Uterus (tissue), 4 donors: ENCODE measurements at places on chromosomes 4 and X. TPM values are rescaled to one million over a fixed set of nuclear protein-coding genes. Genes with fewer than 3 reads are reported as not detected.

DNA sequence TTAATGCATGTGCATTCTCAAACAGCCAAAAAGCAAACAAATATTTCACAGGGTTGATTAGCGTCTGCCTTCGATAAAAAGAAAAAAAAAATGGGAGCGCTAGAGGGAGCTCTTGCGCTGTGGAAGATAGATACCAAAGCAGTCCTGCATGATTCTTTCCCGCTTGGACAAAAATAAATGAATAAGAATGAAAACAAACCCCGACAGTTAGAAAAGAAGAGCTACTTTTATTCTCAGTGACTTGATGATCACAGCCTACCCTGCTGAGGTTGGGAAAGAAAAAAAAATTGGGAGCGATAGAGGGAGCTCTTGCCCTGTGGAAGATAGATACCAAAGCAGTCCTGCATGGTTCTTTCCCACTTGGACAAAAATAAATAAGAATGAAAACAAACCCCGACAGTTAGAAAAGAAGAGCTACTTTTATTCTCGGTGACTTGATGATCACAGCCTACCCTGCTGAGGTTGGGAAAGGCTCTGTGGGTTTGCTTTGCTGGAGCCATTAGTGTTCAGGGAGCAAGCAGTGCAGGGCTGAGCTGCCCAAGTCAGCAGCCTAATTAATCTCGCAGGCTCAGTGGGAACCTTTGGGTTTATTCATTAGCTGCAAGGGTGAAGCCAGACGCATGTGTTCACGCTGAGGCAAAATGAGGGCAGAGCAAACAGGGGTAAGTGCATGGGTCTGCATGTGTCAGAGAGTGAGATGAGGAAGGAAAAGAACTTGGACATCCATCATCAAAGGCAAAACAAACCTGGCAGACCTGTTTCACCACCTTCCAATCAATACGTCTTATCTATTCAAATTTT lies 249.3 kb upstream of the PRKX start:
- H3K27ac ChIP-seq: no peak overlapping the region
- H3K4me3 ChIP-seq: no peak overlapping the region
- H3K36me3 ChIP-seq: no peaks in the 10 kb centered on the region
- H3K27me3 ChIP-seq: no peaks in the 10 kb centered on the region
- no peak for DNase-seq

DNA sequence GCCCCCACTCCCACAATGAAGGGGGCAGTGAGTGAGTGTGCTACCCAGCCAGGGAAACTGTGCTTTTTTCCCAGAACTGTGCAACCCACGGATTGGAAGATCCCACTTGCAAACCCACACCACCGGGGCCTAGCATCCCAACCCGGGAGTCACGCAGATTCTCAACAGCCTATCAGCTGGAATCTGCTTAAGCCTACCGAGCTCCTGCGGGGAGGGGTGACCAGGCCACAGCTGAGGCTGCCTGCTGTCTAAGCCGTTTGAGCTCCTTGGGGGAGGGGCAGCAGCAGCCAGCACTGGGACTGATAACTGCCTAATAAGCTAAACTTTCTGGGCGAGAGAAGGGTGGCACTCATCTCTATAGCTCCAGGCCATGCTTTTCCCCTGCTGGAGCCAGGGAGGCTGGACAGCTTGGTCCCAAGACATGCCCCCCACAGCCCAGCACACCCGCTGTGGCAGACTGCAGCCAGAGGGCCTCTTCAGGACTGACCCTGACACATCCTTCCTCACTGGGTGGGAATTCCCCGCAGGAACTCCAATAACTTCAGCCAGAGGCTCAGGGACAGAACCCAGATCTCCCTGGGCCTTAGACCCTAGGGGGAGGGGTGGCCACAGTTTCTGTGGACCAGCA lies 161.3 kb upstream of the MAGEB18 start:
- H3K4me1 ChIP-seq: no peaks in the 10 kb centered on the region
- no peak for DNase-seq
- H3K27me3 ChIP-seq: no peaks in the 10 kb centered on the region
- H3K27ac ChIP-seq: no peak overlapping the region
- H3K36me3 ChIP-seq: no peaks in the 10 kb centered on the region

GRCh38 chrX:106401965-106402559 lies 209.7 kb upstream of the RADX start:
- H3K27ac ChIP-seq: no peak overlapping the region
- no peak for DNase-seq
- no peaks in the 10 kb centered on the region for H3K36me3 ChIP-seq
- H3K4me3 ChIP-seq: no peak overlapping the region
- H3K27me3 ChIP-seq: no peaks in the 10 kb centered on the region
- H3K4me1 ChIP-seq: no peaks in the 10 kb centered on the region

DNA sequence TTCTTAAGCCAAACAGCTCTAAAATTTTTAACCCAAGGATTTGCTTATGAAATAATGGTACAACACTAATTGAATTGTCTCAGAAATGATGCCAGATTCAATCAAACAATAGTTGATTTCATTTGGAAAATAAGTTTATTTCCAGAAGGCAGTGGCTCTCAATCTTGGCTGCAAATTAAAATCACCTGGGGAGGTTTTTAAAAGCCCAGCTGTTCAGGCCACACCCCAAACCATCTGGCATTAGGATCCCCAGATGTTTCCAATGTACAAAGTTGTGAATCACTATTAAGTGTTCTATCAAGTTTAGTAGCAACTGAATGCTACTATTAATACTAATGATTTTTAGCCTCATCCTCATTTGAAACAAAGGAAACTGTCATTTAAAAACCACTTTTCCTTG lies 22.2 kb downstream of the TMEM184C start:
- no peaks in the 10 kb centered on the region for H3K4me1 ChIP-seq
- H3K4me3 ChIP-seq: no peak overlapping the region
- DNase-seq: no peak
- H3K27ac ChIP-seq: no peak overlapping the region
- no peaks in the 10 kb centered on the region for H3K36me3 ChIP-seq
- H3K27me3 ChIP-seq: no peaks in the 10 kb centered on the region

- no peak overlapping the region for H3K27ac ChIP-seq
- no peak for DNase-seq
- H3K4me3 ChIP-seq: no peak overlapping the region
- peaks cover 10% of the 10 kb centered on the region for H3K27me3 ChIP-seq
- H3K4me1 ChIP-seq: no peaks in the 10 kb centered on the region
Observed at GRCh38 chr4:133161570-133162295, 12.6 kb downstream of the PCDH10 start.

DNA sequence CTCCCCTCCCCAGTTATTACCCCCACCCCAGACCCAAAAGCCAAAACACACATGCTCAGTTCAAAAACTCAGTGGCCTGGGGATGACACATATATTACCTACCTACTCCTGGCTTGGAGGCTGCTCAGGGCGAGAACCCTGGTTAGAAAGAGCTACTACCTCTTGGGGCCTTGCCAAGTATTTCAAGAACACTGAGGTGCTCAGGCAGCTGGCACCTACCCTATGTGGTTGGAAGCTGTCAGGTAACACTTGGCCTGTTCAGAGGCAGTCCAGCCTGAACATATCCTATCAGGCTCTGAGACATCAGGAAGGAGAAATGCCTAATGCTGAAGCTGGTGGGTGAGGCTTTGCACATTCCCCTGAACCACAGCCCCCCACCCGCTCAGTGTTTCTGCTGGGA lies 4.9 kb downstream of the BCAP31 start:
- DNase-seq: no peak
- H3K27ac ChIP-seq: no peak overlapping the region
- no peaks in the 10 kb centered on the region for H3K27me3 ChIP-seq
- H3K36me3 ChIP-seq: no peaks in the 10 kb centered on the region
- H3K4me3 ChIP-seq: no peak overlapping the region
- H3K4me1 ChIP-seq: no peaks in the 10 kb centered on the region

DNA sequence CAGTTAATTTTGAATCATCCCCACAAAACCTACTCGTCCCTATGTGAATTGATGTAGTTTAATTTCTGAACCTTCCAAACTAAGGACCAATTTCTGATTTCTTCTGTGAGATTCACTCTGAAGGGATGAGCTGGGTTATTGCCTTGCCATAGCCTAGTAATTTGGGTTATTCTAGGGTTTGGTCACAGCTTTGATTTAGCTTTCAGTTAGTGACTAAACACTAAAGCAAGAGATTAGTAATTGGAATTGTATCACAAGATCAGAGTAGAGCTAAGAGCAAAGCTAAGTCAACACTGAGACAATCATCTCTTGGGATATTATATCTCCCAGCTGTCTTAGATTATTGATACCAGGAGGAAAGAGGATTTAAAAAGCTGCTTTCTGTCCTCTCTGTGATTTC lies 588.0 kb downstream of the CCSER1 start:
- H3K27ac ChIP-seq: no peak overlapping the region
- H3K36me3 ChIP-seq: no peaks in the 10 kb centered on the region
- H3K27me3 ChIP-seq: no peaks in the 10 kb centered on the region

DNA sequence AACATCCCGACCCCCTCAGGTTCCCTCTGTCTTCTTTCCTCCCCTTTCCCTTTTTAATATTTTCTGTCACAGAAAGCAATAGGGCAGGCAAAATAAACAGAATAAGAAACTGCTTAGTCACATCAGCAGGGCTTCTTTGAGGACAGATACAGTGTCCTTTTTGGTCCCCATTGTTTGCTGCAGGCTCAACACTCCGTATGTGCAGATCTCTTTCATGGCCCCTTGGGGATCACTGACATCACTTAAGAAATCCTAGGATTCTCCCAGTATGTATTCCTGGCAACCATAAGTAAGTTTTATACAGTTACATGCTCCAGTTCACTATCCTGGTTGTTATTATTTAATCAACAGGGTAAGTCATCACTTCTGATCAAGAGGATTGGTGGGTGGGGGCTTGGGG lies 448.0 kb downstream of the NKX6-1 start:
- no peaks in the 10 kb centered on the region for H3K27me3 ChIP-seq
- no peak overlapping the region for H3K27ac ChIP-seq
- no peak overlapping the region for H3K4me3 ChIP-seq
- no peak for DNase-seq
- no peaks in the 10 kb centered on the region for H3K4me1 ChIP-seq
- no peaks in the 10 kb centered on the region for H3K36me3 ChIP-seq

Gene ETDA
- not detected for total RNA-seq

- DNase-seq: no peak
- no peaks in the 10 kb centered on the region for H3K27me3 ChIP-seq
- no peak overlapping the region for H3K27ac ChIP-seq
- no peaks in the 10 kb centered on the region for H3K4me1 ChIP-seq
- H3K36me3 ChIP-seq: no peaks in the 10 kb centered on the region
Observed at GRCh38 chrX:19291086-19291485, 52.6 kb upstream of the PDHA1 start.

DNA sequence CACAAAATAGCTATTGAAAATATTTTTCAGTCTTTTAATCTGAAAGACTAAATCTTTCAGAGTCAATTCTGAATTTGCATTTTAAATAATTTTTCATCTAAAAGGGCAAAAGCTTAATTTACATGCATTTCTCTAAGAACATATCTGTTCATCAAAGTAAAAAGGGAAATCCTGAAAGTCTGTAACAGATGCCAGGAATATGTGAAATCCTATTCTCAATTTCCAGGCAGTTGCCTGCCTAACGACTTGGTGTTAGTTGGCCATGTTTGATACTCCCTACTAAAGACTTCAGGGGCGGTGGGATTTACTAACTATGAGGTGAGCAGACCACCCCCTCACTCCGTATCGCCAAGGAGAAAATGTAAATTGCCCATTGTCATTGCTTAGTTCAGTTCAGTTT lies 136.8 kb downstream of the KIT start:
- H3K27ac ChIP-seq: no peak overlapping the region
- no peaks in the 10 kb centered on the region for H3K4me1 ChIP-seq
- no peaks in the 10 kb centered on the region for H3K27me3 ChIP-seq
- H3K36me3 ChIP-seq: no peaks in the 10 kb centered on the region

- H3K36me3 ChIP-seq: no peaks in the 10 kb centered on the region
- H3K27ac ChIP-seq: no peak overlapping the region
- no peaks in the 10 kb centered on the region for H3K4me1 ChIP-seq
- no peaks in the 10 kb centered on the region for H3K27me3 ChIP-seq
Observed at GRCh38 chrX:23436875-23437274, 102.2 kb downstream of the PTCHD1 start.

Gene PPP2R2C
- total RNA-seq: 2.9 TPM

Gene ASB11
- total RNA-seq: 0.30 TPM

Gene PRRG3
- 9.6 TPM for total RNA-seq

Gene ADAM29
- total RNA-seq: not detected

DNA sequence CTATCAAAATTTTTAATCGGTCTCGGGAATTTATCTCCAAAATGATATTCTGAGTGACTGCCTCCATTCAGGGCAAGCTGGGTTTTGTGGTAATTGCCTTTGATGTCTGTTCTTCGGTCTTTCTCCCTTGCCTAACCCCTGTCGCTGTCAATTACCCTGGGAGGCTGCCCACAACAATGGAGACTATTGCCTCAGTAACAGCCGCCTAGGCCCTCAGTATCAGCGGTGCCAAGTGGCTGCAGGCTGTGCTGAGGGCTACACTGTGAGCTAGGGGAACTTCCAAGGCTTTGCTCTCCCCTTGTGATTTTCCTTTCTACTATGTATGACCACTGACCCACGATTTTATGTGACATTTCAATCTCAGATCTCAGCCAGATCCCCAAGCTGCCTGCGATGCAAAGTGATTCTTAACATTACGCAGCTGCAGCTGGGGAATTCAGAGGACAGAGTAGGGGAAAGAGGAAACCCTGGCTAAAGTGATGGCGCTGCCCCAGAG lies 36.3 kb upstream of the REST start:
- no peaks in the 10 kb centered on the region for H3K4me1 ChIP-seq
- DNase-seq: no peak
- H3K27me3 ChIP-seq: no peaks in the 10 kb centered on the region
- H3K4me3 ChIP-seq: no peak overlapping the region

Gene SCD5
- 4.6 TPM for total RNA-seq
